ENCODE measurements at places on chromosomes 5 and 9.

GRCh38 chr9:91606255-91606995 is 182.8 kb upstream of the NFIL3 start:
- no peak for DNase-seq

GRCh38 chr5:32135086-32135485 is 39.0 kb downstream of the GOLPH3 start:
- DNase-seq = no peak

DNA sequence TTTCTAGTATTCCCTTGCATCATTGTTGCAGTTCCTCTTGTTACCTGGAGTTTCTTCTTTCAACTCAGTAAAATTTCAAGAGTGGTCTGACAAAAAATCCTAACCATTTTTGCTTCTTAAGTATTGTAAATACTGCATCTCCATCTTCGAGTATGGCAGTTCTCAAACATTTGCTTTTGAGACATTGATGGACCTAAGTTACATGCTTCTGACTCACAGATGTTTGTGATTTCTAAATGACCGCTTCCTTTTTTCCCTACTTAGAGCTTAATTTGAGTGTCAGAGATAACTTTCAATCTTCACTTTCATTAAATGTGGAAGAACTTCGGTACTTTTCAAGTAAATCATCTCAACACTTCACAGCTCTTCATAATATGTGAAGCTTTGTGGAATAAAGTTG is 4.2 kb downstream of the UHRF2 start:
- DNase-seq = no peak

GRCh38 chr9:107375001-107375400 is 91.9 kb downstream of the RAD23B start:
- no peak for DNase-seq

- no peak for DNase-seq
Measured at GRCh38 chr5:68738236-68738635, 355.6 kb upstream of the SLC30A5 start.

DNA sequence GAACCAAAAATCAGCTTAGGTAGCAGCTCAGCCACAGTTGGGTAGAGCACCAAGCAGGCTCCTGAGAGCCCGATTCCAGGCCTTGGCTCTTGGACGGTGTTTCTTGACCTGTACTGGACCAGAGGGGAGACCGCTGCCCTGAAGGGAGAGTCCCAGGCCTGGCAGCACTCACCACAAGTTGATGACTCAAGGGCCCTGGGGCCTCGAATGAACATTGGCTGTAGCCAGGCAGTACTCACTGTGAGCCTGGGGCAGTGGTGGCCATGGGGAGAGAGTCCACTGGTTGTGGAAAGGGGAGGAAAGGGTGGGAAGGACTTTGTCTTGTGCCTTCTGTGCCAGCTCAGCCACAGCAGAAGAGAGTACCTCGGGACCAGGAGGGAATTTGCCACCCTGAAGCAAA is 166.1 kb downstream of the EDIL3 start:
- DNase-seq = no peak

GRCh38 chr5:130893006-130893405 is 272.1 kb downstream of the HINT1 start:
- DNase-seq = no peak

- DNase-seq = no peak
Measured at GRCh38 chr9:133710661-133711427, 27.3 kb downstream of the SARDH start.

GRCh38 chr9:134051319-134051718 is 16.5 kb downstream of the BRD3 start:
- no peak for DNase-seq

GRCh38 chr5:72231991-72232703 is 87.9 kb downstream of the MRPS27 start:
- DNase-seq = no peak

- peak; percentile 57 for DNase-seq
Measured at GRCh38 chr9:94533155-94533554, 21.7 kb upstream of the PCAT7 start.

- no peak for DNase-seq
Measured at GRCh38 chr5:103428411-103428871, 134.1 kb downstream of the NUDT12 start.

DNA sequence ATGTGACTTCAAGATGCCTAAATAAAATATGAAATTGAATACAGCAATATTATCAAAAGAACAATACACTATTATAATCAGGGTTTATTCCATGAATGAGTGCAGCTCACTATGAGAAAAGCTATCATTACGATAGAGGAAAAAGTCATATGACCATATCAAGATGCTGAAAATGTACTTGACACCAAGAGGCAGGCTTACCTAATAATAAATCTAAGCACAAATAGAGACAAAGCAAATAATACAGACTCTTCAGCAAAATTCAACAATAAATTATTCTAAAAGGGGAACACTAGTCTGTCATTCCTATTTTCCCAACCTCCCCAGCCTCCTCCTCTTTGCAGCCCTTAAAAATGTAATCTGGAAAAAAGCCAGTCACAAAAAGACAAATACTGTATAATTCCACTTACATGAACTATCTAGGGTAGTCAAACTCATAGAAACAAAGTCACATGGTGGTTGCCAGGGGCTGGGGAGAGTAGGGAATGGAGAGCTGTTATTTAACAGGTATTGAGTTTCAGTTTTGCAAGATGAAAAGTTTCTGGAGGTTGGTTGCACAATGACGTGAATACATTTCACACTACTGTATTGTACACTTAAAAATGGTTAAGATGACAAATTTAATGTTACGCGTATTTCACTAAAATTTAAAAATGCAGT is 148.4 kb downstream of the NFIB start:
- DNase-seq = no peak

GRCh38 chr5:170353011-170353761 is 36.0 kb downstream of the KCNMB1 start:
- DNase-seq = no peak

GRCh38 chr9:131500377-131500776 is 2.3 kb upstream of the POMT1 start:
- DNase-seq = no peak

GRCh38 chr5:83306572-83307241 is 164.8 kb upstream of the VCAN start:
- no peak for DNase-seq
